ENCODE measurements at places on chromosomes 12 and 14. TPM values are rescaled to one million over a fixed set of nuclear protein-coding genes. Genes with fewer than 3 reads are reported as not detected.

- DNase-seq, result peak; percentile 11
- H3K4me3 ChIP-seq, result no peak overlapping the region
- H3K27ac ChIP-seq, result no peak overlapping the region
Observed at GRCh38 chr12:38890102-38890855, 15.1 kb downstream of the CPNE8 start.

GRCh38 chr14:72318648-72319047 lies 386.4 kb downstream of the RGS6 start:
- H3K36me3 ChIP-seq, result no peaks in the 10 kb centered on the region
- DNase-seq, result no peak
- no peak overlapping the region for H3K27ac ChIP-seq
- no peaks in the 10 kb centered on the region for H3K4me1 ChIP-seq
- no peaks in the 10 kb centered on the region for H3K27me3 ChIP-seq

Gene FKBP4
- polyA plus RNA-seq, result 77.9 TPM

Gene MYF5
- polyA plus RNA-seq, result not detected

- peaks cover 7% of the 10 kb centered on the region for H3K36me3 ChIP-seq
- H3K4me1 ChIP-seq, result no peaks in the 10 kb centered on the region
- no peak overlapping the region for H3K27ac ChIP-seq
- H3K4me3 ChIP-seq, result no peak overlapping the region
Observed at GRCh38 chr14:88411039-88411438, 25.6 kb downstream of the SPATA7 start.

Gene ABHD12B
- polyA plus RNA-seq, result not detected

DNA sequence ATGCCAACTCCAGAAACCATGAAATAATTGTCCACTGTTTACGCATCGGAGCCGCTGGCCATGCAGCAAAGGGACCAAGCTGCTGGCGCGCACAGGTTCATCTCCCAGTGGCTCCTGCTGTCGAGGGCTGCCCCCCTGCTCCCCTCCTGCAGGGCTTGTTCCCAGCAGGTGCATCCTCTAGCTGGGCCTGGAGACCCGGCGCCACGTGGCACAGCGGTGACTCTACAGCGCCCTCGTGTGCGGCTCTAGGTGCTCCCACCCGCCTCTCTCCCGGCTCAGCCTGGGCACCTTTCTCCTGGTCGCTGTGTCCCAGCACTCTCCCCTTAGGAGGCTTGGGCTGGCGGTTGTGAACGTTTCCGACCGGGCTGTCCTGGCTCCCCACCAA lies 37.5 kb upstream of the INF2 start:
- H3K36me3 ChIP-seq, result no peaks in the 10 kb centered on the region
- no peak overlapping the region for H3K4me3 ChIP-seq
- no peaks in the 10 kb centered on the region for H3K27me3 ChIP-seq
- H3K4me1 ChIP-seq, result peaks cover 5% of the 10 kb centered on the region
- DNase-seq, result no peak

Gene ITGB7
- polyA plus RNA-seq, result not detected

Gene RNF31
- 29.7 TPM for polyA plus RNA-seq

- H3K4me1 ChIP-seq, result peaks cover 4% of the 10 kb centered on the region
- DNase-seq, result peak; percentile 47
Observed at GRCh38 chr14:70642303-70643235, 853 bp downstream of the TTC9 start.

GRCh38 chr12:116202433-116202832 lies 75.1 kb downstream of the MED13L start:
- H3K36me3 ChIP-seq, result no peaks in the 10 kb centered on the region
- H3K27me3 ChIP-seq, result no peaks in the 10 kb centered on the region
- DNase-seq, result no peak
- H3K4me3 ChIP-seq, result no peak overlapping the region
- H3K27ac ChIP-seq, result peak overlapping the region; percentile 13

- no peaks in the 10 kb centered on the region for H3K36me3 ChIP-seq
- no peak for DNase-seq
- H3K27ac ChIP-seq, result no peak overlapping the region
- no peak overlapping the region for H3K4me3 ChIP-seq
- no peaks in the 10 kb centered on the region for H3K27me3 ChIP-seq
- peaks cover 11% of the 10 kb centered on the region for H3K4me1 ChIP-seq
Observed at GRCh38 chr12:113897406-113897805, 68.7 kb downstream of the RBM19 start.

- H3K27ac ChIP-seq, result no peak overlapping the region
- H3K4me1 ChIP-seq, result no peaks in the 10 kb centered on the region
- H3K36me3 ChIP-seq, result no peaks in the 10 kb centered on the region
- H3K4me3 ChIP-seq, result no peak overlapping the region
- H3K27me3 ChIP-seq, result no peaks in the 10 kb centered on the region
Observed at GRCh38 chr14:40981247-40981646, 625.4 kb upstream of the LRFN5 start.

DNA sequence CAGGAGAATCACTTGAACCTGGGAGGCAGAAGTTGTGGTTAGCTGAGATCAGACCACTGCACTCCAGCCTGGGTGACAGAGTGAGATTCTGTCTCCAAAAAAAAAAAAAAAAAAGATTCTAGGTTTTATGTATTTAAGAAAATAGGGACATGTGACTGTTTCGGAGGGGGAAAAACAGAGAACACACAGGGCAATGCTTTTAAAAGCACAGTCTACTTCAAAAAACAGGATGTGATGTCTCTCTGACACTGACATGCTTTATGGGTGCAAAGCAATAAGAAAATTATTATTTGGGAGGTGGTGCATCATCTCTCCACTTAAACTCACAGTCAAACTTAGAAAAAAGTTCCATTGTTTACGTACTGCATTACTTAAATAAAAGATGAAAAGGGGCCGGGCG lies 28.7 kb downstream of the CLIP1 start:
- H3K4me1 ChIP-seq, result no peaks in the 10 kb centered on the region
- no peaks in the 10 kb centered on the region for H3K27me3 ChIP-seq
- H3K4me3 ChIP-seq, result no peak overlapping the region
- no peak for DNase-seq
- H3K36me3 ChIP-seq, result no peaks in the 10 kb centered on the region

GRCh38 chr12:68806488-68807237 lies 1.3 kb upstream of the MDM2 start:
- peaks cover 4% of the 10 kb centered on the region for H3K4me1 ChIP-seq
- H3K4me3 ChIP-seq, result peak overlapping the region; percentile 26
- no peaks in the 10 kb centered on the region for H3K27me3 ChIP-seq
- no peak for DNase-seq

DNA sequence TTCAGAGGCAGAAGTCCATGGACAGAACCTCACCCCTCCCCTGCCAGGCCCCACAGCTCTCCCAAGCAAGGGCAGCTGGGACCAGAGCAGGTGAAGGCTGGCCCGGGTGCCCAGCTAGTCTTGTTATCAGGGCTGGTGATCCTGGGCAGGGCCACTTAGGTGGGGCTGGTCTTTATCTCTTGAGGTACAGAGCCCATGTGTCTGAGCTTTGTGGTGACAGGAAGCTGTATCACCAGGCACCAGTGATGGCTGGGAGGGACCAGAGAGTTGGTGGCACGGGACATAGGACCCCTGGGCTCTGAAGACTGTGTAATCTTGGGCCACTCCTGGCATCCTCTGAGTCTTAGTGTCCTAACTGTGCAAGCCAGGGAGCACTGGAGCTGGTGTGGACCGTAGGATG lies 12.8 kb upstream of the HPD start:
- no peak overlapping the region for H3K4me3 ChIP-seq
- no peak for DNase-seq
- peaks cover 7% of the 10 kb centered on the region for H3K4me1 ChIP-seq
- H3K36me3 ChIP-seq, result no peaks in the 10 kb centered on the region

Gene TAS2R8
- not detected for polyA plus RNA-seq

Gene ASCL1
- 1.5 TPM for polyA plus RNA-seq

DNA sequence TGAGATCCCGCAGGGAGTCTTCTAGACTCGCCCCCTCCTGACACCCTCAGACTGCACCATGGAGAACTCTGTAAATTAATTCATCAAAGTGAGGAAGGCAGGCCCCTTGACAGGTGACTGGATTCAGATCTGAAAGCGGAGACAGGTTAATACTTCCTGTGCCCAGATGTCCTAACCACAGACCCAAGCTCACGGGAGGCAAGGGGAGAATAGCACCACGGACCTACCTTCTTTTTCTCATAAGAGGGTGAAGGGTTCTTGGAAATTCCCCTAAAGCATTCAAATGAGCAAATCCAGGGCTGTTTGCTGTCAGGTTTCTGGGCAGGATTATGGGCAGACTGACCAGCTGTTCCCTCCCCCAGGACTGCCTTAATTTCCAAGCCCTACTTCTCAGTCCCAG lies 170.0 kb downstream of the ZFP36L1 start:
- no peak overlapping the region for H3K4me3 ChIP-seq
- no peaks in the 10 kb centered on the region for H3K36me3 ChIP-seq
- no peak for DNase-seq
- no peaks in the 10 kb centered on the region for H3K27me3 ChIP-seq
- H3K4me1 ChIP-seq, result peaks cover 7% of the 10 kb centered on the region
- peak overlapping the region; percentile 40 for H3K27ac ChIP-seq

Gene P3H3
- polyA plus RNA-seq, result 38.6 TPM

Gene SH2B3
- 5.3 TPM for polyA plus RNA-seq

- H3K27ac ChIP-seq, result peak overlapping the region; percentile 2
- DNase-seq, result no peak
- H3K36me3 ChIP-seq, result no peaks in the 10 kb centered on the region
- no peaks in the 10 kb centered on the region for H3K27me3 ChIP-seq
Observed at GRCh38 chr14:75725481-75725880, 64.4 kb downstream of the TTLL5 start.

Gene CD9
- polyA plus RNA-seq, result 166 TPM

DNA sequence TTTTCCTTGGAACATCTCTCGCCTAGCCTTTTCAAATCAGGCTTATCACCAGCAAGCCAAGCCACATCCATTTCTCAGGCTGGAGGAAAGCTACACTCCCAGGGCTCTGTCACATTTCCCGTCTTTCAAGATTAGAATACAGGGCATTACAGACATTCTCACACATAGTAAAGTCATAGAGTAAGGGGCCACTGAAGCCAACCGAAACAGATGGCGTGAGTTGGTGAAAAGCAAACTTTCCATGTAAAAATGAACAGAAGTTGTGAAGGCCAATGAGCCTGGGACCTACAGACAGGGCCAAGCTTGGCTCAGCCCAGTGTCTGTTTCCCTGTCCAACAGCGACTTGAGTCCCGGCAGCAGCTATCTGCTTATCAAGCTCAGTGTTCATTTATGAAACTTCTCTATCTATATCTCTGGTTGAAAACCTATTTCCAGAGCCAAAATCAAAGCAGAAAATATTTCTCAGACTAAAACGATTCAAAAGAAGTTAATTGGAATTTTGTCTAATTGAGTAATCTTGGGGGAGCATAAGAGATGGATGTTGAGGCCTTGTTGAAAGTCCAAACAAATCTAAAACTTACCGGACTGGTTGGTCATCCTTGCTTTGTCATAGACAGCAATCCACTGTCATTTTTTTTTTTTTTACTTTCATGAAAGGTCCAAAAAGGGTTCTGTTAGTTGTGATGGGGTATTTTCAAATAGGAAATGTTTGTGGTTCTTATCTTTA lies 105.6 kb downstream of the DAAM1 start:
- no peak overlapping the region for H3K4me3 ChIP-seq
- H3K27ac ChIP-seq, result peak overlapping the region; percentile 21
- H3K4me1 ChIP-seq, result peaks cover 23% of the 10 kb centered on the region
- H3K27me3 ChIP-seq, result no peaks in the 10 kb centered on the region
- H3K36me3 ChIP-seq, result no peaks in the 10 kb centered on the region
- no peak for DNase-seq

Gene ASCL4
- polyA plus RNA-seq, result not detected

- no peak overlapping the region for H3K27ac ChIP-seq
- H3K27me3 ChIP-seq, result no peaks in the 10 kb centered on the region
- no peaks in the 10 kb centered on the region for H3K4me1 ChIP-seq
Observed at GRCh38 chr14:104536942-104537612, 42.5 kb upstream of the C14orf180 start.

DNA sequence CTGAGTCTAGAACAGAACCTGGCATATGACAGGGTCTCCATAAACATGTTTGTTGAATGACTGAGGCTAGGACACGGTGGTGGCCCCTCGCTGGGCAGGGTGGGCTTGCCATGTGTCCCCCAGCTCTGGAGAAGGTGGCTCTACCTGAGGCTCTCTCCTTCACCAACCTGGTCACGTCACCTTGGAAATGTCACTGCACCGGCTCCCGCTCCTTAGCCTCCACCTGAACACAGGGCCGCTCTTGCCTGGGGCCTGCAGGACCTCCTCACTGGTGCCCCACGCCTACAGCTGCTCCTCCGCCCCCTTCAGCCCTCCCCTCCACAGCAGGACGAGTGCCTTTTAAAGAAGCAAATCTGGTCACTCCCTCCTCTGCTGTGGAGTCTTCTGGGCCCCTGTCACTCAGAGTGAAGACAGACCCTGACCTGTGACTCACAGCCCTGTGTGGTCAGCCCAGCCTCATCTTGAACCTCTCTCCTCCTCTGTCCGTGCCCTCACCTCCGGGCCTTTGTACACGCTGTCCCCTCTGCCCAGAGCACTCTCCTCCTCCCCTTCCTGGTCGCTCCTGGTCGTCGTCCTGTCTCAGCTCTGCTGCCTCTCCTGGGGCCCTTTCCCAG lies 81.0 kb downstream of the ADGRD1 start:
- H3K4me1 ChIP-seq, result no peaks in the 10 kb centered on the region
- no peak overlapping the region for H3K4me3 ChIP-seq
- DNase-seq, result no peak
- no peak overlapping the region for H3K27ac ChIP-seq
- no peaks in the 10 kb centered on the region for H3K36me3 ChIP-seq

- peak overlapping the region; percentile 67 for H3K27ac ChIP-seq
- no peak overlapping the region for H3K4me3 ChIP-seq
- H3K4me1 ChIP-seq, result peaks cover 9% of the 10 kb centered on the region
- DNase-seq, result no peak
Observed at GRCh38 chr12:128381541-128381940, 114.6 kb downstream of the TMEM132C start.

- no peak overlapping the region for H3K27ac ChIP-seq
- H3K4me1 ChIP-seq, result peaks cover 17% of the 10 kb centered on the region
- no peaks in the 10 kb centered on the region for H3K36me3 ChIP-seq
- peaks cover 56% of the 10 kb centered on the region for H3K27me3 ChIP-seq
- peak overlapping the region; percentile 61 for H3K4me3 ChIP-seq
Observed at GRCh38 chr12:57475271-57476161, 4.2 kb downstream of the ARHGAP9 start.

Gene RGS6
- polyA plus RNA-seq, result not detected

GRCh38 chr12:61365001-61365400 lies 895.2 kb upstream of the USP15 start:
- DNase-seq, result no peak
- H3K36me3 ChIP-seq, result no peaks in the 10 kb centered on the region
- no peak overlapping the region for H3K4me3 ChIP-seq
- no peaks in the 10 kb centered on the region for H3K4me1 ChIP-seq

GRCh38 chr12:48053883-48054282 lies 49.6 kb upstream of the COL2A1 start:
- H3K4me3 ChIP-seq, result no peak overlapping the region
- H3K4me1 ChIP-seq, result no peaks in the 10 kb centered on the region
- no peak overlapping the region for H3K27ac ChIP-seq
- no peaks in the 10 kb centered on the region for H3K36me3 ChIP-seq

DNA sequence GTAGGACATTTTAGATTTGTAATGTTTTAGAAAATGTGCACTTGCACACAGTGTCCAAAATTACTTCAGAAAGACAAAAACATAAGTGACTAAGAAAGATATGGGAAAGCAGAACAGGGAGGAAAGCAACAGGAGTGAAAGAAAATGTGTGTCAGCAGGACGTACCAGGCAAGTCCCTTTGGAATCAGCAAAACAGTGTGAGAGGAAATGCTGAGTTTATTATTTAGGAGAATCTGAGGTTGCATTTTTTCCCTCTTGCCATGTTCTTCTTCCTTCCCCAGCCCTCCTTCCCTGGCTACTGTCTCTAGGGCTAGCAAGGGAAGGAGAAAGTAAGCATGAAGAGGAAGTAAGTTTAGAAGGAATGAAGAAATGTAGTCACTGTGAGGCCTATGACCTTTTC lies 67.7 kb upstream of the CD163 start:
- no peaks in the 10 kb centered on the region for H3K27me3 ChIP-seq
- no peak for DNase-seq
- no peaks in the 10 kb centered on the region for H3K36me3 ChIP-seq
- no peak overlapping the region for H3K27ac ChIP-seq

All from hepatocyte (in vitro differentiated cells).